ENCODE measurements at places on chromosomes 7 and 10.

DNA sequence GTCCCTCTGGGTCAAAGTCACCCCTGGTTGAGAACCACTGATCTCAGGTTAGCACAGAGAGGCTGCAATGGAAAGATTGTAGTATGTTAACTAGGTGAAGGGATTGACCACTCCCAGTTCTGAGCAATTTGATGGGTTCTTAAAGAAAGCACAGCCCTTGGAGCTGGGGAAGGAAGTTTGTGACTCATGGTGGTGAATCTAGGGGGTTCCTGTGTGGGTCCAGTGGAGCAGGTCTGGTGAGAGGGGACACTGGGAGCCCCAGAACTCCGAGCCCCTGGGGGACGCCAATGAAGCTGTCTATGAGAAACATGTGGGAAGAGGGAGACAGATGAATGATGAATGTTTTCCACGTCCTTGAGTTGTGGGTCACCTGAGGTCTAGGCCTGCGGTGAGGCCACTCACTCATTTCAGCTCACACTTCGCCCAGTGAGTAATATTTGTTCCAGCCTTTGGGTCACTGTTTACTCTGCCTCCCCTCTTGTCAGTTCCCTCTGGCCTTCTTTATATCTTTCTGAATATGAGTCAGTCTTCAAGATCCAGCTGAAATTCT lies 341.9 kb downstream of the LRMDA start:
- no peak for DNase-seq

DNA sequence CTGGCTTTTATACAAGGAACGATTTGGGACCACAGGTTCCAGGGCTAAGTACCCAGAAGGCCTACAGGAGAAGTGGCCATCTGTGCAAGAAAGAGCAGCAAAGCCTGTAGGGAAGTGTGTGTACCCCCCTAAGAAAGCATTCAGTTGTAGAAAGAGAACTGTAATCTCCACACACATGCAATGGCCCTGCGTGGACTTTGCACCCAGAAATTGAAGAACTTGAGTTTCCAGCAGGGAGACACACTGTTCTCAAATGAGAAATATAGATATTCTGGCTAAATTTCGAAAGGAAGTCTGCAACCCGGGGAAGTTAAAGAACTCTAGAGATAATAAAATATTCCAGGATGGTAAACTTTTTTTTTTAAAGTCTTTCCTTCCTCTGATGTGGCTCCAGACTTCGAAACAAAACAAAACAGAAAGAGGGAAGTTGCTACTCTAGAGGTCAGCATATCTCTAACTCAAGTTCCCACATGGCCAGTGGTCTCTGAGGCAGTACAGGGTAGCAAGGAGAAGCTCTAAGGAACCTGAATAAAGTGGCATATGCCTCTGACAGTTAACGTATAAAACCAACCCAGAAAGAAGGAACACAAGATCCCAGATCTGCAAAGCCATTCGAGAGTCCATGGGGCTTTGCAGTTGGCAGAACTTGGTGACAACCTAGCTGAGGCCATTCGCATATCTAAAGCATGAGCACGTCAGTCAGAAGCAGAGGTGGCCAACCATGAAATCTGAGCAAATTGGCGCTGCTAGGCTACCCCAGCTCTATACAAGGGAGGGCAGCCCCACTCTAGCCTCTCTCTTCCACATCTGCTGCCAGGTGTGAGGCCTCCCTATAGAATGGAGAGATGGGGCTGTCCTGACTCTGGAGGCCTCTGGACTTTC lies 56.6 kb downstream of the ELMO1 start:
- DNase-seq, result no peak

DNA sequence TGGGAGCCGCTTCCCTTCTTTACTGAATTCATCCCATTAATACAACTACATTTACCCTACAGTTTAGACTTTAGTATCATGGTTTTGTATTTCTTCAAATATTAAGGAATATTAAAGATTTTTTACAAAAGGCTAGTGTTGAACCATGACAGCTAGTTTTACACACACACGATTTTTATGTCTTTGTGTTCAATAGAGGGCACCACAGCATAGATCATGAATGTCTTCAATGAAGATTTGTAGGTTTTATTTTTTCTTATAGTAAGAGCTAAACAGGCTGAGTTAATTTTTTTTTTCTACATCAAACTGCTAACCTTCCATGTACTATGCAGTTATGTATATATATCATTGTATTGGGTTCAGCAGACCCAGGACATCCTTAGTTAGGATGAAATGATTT lies 76.9 kb downstream of the SNX10 start:
- no peak for DNase-seq

DNA sequence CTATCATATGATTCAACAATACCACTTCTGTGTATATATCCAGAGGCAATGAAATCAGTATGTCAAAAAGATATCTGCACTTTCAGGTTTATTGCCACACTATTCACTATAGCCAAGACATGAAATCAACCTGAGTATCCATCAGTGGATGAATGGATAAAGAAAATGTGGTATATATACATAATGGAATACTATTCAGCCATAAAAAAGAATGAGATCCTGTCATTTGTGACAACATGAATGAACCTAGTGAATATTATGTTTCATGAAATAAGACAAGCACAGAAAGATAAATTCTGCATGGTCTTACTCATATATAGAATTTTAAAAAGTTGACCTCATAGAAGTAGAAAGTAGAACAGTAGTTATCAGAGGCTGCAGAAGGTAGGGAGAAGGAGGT lies 281.1 kb downstream of the BAMBI start:
- no peak for DNase-seq

DNA sequence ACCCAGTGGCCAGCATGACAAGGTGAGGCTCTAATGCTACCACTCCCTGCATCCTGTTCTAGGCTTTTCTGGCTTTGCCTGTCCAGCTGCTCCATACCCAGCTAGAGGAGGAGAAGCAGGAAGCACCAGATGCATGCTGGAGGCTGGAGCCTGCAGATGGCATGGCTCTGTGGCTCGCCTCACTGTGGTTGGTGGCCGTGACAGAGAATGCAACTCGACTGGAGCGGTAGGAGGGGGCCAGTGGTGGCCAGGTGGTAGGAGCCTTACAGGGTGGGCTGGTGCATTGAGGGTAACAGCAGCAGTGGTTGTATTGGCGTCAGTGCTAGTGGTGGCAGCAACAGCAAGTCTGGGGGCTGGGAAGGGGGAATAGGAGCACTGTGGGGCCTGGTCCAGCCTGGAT lies 128.6 kb downstream of the ZNF248 start:
- no peak for DNase-seq

DNA sequence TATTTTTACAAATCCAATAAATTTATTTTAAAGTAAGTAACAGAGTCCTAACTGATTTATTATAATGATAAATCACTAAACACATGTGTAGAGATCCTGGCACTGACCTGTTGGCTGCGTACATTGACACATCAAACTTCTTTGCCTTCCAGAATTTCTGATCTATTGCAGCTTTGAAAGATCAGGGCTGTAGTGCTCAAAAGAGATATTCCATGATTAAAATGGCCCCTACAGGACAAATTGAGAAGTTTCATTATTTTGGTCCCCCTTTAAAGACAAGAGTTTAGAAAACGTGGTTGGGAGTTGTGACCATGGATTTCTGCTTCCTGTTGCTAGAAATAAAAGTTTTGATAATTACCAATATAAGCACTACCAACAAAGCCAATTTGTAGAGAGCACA lies 87.7 kb upstream of the PDK4 start:
- DNase-seq, result no peak

DNA sequence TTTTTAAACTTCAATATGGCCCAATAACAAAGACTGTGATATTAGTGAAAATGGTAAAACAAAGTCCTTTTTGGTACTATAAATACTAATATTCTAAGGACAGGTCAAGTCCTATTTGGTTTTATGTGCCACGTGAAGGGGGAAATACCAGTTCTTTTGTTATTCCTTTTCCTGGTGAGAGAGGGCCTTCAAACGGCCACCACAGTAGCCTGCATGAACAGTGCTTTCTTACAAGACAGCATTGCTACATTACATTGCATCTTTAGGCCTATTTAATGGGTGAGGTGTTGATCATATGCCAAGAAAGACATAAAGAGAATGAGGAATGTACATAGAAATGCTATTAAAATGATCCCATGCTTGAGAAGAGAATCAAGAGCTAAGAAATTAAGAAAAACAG lies 214.8 kb downstream of the LRRTM3 start:
- no peak for DNase-seq

- no peak for DNase-seq
Observed at GRCh38 chr10:89838044-89838615, 136.7 kb downstream of the KIF20B start.

DNA sequence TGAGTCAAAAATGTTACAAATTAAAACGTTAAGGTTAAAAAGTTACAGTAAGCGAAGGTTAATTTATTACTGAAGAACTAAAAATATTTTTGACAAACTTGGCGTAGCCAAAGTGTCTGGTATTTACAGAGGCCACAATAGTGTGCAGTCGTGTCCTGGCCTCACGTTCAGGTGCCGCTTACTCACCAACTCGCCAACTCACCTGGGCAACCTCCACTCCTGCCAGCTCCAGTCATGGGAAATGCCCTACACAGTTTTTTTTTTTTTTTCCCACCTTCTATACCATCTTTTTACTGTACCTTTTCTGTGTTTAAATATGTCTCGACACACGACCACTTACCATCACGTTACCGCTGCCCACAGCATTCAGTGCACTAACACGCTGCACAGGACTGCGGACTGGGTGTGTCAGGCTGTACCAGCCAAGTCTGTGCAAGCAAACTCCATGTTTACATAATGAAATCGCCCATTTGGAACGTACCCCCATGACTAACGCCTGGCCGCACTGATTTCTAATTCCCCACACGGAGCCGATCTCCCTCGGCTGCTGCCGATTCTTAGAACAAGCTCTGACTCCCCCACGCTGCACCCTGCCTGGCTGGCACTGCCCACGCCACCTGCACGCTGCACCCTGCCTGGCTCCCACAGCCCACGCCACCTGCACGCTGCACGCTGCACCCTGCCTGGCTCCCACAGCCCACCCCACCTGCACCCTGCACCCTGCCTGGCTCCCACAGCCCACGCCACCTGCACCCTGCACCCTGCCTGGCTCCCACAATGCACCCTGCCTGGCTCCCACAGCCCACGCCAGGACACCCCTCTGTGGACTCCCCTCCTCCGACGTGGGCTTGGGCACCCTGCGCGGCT lies 203.1 kb downstream of the ZMYND11 start:
- no peak for DNase-seq

DNA sequence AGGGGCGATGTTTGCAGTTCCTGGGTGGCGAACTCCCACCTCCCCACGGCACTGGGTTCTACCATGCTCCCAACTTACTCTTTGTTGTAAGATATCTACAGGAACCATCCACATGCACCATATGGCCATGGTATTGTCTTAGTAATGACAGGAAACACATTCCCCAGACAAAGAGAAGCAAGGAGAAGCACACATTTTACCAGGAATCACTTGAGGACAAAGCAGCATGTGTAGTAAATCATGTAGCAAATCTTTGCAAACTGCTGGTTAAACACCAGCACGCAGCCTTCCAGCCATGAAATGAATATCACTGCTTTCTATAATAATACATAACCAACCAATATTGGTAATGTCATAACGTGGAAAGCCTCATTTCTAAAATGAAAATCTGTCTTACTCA lies 101.2 kb downstream of the NRP1 start:
- no peak for DNase-seq

DNA sequence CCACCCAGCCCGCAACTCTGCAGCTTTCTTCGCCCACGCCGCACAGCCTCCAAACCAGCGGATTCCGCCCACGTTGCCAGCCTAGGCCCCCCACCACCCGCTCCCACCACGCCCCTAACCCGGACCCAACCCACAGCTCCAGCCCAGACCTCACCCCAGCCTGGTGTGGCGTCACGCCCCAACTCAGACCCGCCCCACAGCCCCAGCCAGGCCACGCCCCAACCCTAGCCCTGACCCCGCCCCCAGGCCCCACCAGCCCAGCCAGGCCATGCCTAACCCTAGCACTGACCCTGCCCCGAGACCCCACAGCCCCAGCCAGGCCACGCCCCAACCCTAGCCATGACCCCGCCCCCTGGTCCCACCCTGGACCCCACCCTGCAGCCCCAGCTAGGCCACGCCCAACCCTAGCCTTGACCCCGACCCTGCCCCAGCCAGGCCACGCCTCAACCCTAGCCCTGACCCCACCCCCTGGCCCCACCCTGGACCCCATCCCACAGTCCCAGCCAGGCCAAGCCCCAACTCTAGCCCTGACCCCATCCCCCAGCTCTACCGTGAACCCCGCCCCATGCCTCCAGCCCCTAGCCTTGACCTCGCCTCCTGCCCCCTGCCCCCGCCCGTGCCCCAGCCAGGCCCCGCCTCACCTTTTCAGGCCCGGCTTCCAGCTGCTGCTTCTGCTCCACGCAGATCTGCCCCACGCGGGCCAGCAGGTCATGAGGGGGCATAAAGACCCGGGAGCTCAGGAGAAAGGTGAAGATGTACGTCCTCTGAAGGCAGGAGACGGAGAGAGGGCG lies 64.0 kb downstream of the RASGEF1A start:
- DNase-seq, result peak; percentile 43

DNA sequence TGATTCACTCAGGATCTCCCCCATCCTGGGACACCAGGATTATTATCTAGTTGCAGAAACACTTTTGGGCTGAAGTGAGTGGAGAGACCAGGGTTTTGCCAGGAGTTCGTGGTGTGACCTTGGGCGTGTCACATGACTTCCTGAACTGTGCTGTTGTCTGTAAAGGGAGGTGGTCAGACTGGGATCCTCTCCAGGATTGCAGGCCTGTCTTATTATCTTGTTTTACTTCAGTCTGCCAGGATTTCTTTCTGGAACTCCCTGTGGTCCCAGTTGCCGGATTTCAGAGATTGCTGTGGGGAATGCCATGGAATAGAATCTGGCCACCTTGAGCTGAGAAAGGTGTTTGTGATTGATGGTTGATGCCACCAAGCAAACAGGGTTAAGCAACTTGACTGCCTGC lies 35.8 kb downstream of the CRCP start:
- DNase-seq, result no peak

- DNase-seq, result no peak
Observed at GRCh38 chr7:93310346-93310745, 78.2 kb downstream of the VPS50 start.

DNA sequence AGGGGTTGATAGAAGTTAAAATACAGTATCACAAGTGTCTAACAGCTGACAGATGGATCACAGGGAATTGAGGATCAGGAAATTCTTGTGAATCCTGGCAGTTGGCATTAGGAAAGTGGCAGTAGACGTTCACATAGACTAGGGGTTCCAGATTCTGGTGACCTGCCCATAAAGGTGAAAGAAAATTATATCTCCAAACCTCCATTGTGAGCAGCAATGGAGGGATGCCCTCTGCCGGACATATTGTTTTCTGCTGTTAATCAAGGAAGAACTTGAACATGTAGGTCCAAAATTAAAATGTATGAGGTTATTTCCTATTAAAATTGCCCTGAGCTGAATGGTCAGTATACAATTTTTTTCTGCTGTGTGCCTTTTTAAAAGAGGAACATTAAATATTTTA lies 5.1 kb downstream of the NME8 start:
- no peak for DNase-seq

DNA sequence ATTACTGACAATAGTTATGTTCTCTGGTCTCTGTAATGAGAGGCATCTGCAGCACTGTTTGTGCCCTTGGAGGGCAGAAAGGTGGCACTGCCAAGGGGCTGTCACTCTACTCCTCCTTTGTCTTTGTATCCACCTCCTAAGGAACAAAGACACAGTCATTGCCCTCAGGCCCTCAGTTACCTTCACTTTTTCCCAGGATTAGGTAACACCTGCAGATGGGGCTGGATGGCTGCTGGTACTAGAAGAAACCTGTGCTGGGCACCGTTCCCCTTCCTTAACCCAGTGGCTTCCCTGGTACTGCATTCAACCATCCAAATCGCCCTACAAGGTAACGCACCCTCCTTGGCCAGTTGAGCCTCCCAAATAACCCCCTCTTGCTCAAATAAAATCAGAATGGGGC lies 246.9 kb upstream of the NEBL start:
- no peak for DNase-seq

GRCh38 chr7:148699782-148700629 lies 1.3 kb downstream of the CUL1 start:
- DNase-seq, result no peak
